HCEC 1CT (cell line): ENCODE measurements at places on chromosomes 5 and 9.
A peak's percentile ranks its signal among the peaks of the same experiment; 100 is the strongest.

GRCh38 chr5:10655161-10655971 lies 91.5 kb downstream of the ANKRD33B start:
- no peak for DNase-seq

DNA sequence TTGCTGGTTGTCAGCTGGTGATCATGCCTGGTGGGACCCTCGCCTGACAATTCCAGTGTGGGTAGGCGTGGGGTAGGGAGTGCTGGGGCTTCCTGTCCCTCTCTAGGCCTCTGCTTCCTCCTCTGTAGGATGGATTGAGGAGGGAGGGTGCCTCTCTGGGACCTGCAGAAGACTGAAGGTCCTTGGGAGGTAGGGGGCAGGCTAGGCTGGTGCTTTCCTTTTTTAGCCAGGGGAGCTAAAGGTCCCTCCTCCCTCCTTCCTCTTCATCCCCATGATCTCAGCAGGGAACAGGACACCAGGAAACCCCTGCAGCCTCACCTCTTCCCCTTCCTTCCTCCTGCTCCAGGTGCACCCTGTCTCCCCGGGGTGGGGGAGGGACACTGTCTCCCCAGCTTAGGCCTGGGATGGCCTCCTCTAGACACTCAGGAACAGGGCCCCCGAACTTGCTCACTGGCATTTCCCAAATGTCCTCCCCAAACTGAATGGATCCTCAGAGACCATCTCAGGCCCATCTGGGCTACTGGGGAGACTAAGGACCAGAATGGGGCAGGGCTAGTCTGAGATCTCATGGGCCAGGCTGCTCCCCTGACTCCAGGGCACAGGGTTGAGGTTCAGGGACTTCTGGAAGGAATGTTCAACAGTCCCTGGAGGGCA lies 8.4 kb downstream of the SH2D3C start:
- DNase-seq, result no peak

- DNase-seq, result no peak
Measured at GRCh38 chr5:94505327-94506068, 112.9 kb downstream of the KIAA0825 start.

DNA sequence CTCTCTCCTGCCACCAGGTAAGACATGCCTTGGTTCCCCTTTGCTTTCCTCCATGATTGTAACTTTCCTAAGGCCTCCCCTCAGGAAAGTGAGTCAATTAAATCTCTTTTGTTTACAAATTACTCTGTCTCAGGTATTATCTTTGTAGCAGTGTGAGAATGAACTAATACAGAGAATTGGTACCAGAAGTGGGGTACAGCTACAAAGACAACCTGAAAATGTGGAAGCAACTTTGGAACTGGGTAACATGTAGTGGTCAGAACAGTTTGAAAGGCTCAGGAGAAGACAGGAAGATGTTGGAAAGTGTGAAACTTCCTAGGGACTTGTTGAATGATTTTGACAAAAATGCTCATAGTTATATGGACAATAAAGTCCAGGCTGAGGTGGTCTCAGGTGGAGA lies 97.2 kb downstream of the FAM170A start:
- DNase-seq, result no peak

DNA sequence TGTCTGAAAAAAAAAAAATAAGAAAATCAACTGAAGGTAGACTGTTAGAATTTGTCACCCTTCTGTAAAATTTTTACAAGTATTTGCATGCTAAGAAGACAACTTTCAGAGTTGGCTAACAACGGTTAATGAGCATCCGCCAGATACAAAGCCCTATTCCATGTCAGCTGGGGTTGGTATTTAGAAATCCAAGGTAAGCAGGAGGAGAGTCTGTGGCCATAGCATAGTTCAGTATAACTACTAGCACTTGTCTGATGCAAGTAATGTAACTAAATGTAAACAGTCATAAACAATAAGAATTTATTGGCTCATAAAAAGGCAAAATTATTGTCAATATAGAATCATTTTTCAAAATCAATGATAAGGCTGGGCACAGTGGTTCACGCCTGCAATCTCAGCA lies 45.7 kb upstream of the KDM4C start:
- DNase-seq, result no peak

- no peak for DNase-seq
Measured at GRCh38 chr9:38011991-38012390, 57.0 kb downstream of the SHB start.

DNA sequence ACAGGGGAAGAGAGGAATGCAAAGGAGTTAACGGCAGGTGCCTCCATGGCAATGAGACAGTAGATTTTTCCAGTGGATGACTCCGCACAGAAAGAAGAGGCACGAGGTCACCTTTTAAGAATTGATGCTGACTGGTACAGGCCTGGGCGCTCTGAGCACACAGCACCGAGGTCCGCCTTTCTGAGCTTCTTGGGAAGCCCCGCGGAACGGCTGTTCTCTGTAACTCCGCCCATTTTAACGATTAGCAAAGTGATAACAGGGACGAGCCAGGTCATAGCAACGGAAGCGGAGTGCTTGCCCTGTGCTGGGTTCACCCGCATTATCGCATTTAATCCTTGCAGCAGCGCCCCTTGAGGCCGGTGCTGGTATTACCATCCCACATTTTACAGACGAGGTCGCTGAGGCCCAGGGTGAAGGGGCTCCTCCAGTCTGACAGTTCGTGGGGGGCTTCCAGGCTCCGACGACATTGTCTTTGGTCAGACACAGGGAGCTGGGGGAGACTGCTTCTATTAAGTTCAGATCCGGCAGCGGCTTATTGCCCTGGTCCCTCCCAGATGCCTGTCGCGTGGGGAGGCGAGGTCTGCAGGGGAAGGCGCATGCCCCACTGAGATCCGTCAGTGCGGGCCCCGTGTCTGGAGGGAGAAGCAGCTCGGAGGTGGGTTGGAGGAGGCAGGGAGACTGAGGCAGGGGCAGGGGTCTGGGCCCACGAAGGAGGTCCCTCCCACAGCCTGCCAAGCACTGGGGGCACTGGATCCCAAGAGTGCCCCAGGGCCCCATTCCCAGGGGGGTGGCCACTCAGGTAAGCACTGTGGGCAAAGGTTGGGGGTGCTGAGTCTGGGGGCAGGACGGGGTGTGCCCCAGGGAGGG lies 22.3 kb upstream of the HMCN2 start:
- DNase-seq, result no peak

- DNase-seq, result peak; percentile 17
Measured at GRCh38 chr5:109701252-109701651, 11.5 kb downstream of the MAN2A1 start.

- DNase-seq, result no peak
Measured at GRCh38 chr5:61969755-61970154, 336.3 kb upstream of the KIF2A start.

GRCh38 chr5:14040542-14040941 lies 96.1 kb upstream of the DNAH5 start:
- no peak for DNase-seq
